ENCODE measurements at places on chromosomes 1 and 21.

DNA sequence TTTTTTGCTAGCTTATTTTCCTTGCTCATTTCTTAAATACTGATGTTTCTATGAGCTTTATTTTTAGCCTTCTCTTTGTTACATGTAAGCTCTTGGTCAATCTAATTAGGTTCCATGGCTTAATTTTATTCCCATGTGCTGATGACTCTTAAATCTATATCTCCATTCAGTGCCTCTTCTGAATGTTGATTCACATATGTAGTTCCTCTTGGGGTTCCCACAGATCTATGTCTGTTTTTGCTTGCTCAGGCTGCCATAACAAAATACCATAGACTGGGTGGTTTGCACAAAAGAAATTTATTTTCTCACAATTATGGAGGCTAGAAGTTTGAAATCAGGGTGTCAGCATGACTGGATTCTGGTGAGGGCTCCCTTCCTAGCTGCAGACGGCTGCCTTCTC lies 58.3 kb upstream of the PLA2G4A start:
- no peak for DNase-seq

GRCh38 chr1:114367810-114368209 lies 143.2 kb downstream of the TRIM33 start:
- DNase-seq: no peak

DNA sequence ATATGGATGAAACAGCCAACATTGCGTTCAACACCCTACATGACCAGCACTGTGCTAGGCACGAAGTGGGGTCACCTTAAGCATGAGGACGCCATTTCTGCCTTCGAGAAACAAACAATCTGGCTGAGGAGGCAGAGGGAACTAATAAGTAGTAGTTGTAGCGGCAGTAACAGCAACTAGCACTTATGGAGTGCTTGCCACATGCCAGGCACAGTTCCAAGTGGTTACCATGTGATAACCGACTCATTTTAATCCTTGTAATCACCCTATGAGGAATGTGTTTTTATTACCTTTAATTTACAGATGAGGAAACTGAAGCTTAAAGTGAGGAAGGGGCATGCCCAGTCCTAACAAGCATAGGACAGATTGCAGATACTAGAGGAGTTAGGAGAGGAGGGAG lies 33.7 kb downstream of the KCND3 start:
- DNase-seq: no peak

DNA sequence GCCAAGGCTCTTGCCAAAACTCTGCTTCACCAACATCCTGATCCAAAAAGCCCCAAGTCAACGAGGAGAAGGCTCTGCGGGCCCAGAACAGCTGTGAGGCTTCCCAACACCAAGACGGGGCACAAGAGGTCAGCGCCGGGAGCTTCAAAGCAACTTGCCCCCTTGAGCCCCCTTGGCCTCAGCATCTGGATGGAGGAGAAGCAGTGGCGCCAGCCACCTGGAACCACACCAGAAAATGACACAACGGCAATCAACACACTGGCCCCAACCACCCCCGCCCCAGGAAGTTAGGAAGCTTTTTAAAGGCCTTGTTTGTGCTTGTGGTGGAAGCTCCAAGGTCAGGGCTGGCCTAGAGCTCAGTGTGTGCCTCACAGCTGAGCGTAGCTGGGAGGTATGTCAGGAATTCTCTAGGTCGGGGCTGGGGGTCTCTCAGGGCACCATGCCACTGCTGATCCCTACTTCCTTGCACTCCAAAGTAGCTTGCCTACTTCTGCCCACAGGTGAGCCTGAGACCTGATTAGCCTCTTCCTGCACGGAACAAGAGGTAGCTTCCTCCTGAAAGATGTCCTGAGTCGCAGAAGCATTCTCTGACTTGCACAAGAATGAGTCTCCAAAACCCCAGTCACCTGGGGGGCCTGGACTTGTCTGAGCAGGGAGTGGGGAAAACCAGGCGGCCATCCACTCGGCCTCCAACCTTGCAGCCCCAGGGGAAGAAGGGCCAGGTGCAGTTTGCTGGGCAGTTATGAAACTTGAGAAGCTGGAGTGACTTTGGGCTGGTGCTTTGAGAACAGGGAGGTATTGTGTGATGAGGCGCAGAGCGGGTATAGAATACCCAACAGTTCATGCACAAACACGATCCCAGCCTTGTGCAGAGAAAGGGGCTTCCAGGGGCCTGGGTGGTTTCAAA lies 9.7 kb upstream of the SRP9 start:
- no peak for DNase-seq

DNA sequence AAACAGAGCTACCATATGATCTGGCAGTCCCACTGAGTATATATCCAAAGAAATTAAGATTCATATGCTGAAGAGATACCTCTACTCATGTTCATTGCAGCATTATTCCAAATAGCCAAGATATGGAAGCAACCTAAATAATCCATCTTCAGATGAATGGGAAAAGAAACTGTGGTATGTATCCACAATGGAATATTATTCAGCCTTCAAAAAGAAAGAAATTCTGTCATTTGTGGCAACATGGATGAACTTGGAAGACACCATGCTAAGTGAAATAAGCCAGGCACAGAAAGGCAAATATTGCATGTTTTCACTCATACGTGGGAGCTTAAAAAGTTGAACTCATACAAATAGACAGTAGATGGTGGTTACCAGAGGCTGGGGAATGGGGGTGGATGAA lies 47.8 kb downstream of the UBE4B start:
- DNase-seq: no peak

DNA sequence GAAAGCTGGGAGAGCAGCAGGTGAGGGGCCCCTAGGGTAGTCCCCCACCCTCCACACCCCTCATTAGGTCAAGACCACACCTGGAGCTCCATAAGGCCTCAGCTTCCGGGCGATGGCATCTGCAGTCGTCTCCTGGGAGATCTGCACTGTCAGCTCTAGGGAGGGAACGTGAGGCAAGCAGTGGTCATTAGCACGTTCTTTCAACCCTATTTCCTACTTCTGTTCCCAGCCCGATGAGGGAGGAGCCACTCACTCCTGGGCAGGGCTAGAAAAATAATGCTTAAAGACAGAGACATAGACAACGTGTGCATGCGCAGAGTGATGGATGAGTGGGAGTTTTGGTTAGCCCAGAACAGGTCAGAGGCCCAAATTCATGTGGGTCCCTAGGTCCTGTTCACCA lies 9.7 kb downstream of the KDF1 start:
- no peak for DNase-seq

- DNase-seq: no peak
Observed at GRCh38 chr1:54069791-54070170, 16.4 kb downstream of the TCEANC2 start.

DNA sequence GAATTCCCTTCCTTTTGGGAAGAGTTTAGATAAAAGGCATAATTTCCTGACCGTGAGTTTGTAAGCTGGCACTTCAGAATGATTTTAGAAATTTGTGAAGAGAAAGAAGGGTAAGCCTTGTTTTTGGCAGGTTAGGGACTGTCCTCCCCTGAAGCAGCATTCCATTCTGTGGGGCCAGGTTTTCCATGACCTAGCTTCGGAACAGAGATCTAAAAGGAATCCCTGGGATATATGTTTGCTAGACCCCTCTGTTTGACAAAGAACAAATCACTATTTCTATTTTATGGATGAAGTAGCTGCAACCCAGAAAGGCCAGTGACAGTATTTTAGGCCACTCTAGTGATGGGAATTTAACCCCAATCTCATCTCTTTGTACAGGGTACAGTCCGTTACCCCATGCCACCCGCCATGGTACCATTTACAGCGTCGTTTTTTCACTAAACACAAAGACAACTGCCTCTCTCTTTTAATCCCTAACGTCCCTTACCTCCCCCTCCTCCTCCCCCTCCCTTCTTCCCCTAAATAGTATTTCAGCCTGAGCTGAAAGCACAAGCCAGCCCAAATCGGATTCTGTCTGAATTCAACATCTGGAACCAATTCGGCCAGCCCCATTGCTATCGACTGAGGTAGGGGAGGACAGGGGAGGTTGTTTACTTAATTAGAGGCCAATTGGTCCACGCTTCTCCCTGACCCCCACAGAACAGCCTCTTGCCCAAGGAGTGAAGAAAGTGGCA lies 23.4 kb upstream of the IKBKE start:
- no peak for DNase-seq

DNA sequence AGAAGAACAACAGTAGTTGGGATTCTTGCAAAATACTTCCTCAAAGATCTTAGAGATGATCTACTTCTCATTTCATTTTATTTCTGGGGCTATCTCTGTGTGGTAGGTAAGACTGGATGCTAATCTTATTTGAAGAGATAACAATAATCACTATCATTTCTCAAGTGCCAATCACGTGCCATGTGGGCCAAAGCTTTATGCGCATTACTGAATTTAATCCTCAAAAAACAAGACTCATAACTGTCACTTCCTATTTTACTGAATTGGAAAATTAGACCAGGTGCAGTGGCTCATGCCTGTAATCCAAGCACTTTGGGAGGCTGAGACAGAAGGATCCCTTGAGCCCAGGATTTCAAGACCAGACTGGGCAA lies 121.7 kb downstream of the KCNN3 start:
- DNase-seq: no peak

DNA sequence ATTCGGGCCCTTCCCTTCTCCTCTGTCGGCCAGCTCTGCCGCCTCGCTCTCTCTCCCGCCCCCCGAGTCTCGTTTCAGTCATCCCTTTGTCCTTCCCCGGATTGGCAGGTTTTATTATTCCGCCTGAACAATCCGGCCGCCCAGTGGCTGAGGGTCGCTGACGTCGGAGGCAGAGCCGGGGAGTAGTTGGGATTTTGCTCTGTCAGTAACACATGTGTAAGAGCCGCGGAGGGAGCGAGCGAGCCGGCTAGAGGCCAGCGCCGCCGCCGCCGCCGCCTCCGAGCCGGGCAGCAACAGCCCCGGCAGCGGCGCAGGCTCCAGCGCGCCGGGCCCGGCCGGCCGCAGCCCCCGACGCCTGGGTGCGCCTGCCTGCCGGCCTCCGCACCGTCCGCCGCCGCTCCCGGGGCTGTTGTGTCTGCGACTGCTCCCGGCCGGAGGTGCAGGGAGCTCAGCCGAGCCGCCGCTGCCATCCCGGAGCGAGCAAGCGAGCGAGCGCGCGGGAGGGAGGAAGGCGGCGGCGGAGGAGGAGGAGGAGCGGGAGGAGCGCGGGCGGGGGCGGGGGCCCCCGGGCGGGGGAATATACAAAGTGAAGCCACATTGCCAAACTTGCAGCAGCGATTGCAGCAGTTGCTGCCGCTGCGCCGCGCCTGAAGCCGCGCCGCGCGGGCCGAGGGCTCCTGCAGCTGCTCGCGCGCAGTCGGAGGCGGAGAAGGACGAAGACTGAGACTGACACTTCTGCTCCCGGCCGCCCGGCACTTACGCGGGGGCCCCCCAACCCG lies at the start of gene LMO4:
Gene LMO4 (plus strand): TSS at position 609 of the 779 bp plus-strand sequence. CDS start 3,136 bp downstream, outside the sequence.
- peak; percentile 80 for DNase-seq

DNA sequence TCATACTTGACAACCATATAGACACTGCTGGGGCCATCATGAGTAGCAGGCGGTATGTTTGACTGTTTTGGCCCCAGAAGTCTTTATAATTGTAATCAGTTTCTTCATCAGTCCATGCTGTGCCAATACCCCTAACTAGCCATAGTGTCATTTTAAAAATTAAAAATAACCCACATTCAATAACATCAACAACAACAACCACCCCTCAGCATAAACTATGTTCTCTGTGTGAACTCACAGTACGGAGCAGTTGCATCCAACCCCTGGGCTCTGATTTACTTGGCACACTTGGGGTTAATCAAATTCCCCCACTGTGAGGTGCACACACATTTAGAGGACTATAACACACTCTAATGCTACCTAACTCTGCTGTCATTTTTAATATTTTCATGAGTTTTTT lies 553.7 kb downstream of the USP25 start:
- no peak for DNase-seq

GRCh38 chr1:228350831-228351781 lies 55.5 kb downstream of the TRIM11 start:
- no peak for DNase-seq

- no peak for DNase-seq
Observed at GRCh38 chr1:67226688-67227087, 60.4 kb downstream of the IL23R start.

DNA sequence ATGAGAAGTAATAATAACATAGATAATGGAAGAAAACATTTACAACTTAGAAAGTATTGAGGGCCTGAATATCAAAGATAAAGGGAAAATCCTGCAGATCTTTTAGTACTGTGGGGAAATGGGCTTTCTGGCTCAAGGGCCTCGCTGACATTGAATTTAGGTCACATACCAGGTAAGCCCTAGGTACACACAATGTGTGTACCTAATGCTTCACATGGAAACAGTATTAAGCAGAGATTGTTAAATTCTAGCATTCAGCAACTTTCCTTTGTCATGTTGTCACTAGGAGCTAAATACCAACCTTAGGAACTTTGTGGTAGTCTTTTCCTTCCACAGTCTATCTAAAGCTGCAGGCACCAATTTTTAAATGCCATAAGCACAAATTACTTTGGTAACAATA lies 49.7 kb downstream of the ODF2L start:
- no peak for DNase-seq
